Stimulated activated CD8-positive, alpha-beta memory T cell treated with anti-CD3 and anti-CD28 coated beads, Interleukin-15, amount 100 ng/mL, for 1 hour (primary cell): ENCODE measurements at places on chromosomes 7 and 10.

- DNase-seq = no peak
These were observed 47.7 kb downstream of the LRRN3 start for GRCh38 chr7:111138586-111138985.

GRCh38 chr10:12782537-12782936 is 219.0 kb downstream of the CCDC3 start:
- DNase-seq = no peak

GRCh38 chr7:27575613-27576012 is 87.1 kb downstream of the HIBADH start:
- DNase-seq = no peak

GRCh38 chr10:78382772-78383171 is 349.1 kb downstream of the RPS24 start:
- no peak for DNase-seq

- DNase-seq = no peak
These were observed 16.7 kb downstream of the NOS3 start for GRCh38 chr7:151007469-151007898.

DNA sequence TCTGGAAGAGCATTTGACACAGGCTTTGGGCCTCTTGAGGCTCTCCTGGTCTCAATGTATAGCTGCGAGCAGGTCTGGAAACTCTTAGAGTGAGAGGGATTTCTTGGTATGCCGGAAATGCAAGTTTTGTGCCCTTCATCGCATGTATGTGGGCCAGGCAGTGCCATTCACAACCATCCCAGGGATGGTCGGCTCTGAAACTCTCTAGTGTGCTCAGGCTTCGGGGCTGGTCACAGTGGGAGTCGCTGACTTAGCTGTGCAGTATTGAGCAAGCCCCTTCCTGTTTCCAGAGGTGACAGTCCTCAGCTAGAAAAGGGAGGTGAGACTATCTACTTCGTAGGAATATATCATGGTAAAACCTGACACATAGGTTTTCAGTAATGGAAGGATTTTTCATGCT is 2.0 kb upstream of the AOAH start:
- DNase-seq = no peak

- DNase-seq = no peak
These were observed 34.1 kb upstream of the RTKN2 start for GRCh38 chr10:62302760-62303159.

- DNase-seq = no peak
These were observed 156.3 kb downstream of the PTPRN2 start for GRCh38 chr7:158431055-158431940.

- no peak for DNase-seq
These were observed 159.0 kb downstream of the PLXNA4 start for GRCh38 chr7:132417103-132417906.

GRCh38 chr10:109924087-109924486 is 776 bp upstream of the XPNPEP1 start:
- DNase-seq = no peak

DNA sequence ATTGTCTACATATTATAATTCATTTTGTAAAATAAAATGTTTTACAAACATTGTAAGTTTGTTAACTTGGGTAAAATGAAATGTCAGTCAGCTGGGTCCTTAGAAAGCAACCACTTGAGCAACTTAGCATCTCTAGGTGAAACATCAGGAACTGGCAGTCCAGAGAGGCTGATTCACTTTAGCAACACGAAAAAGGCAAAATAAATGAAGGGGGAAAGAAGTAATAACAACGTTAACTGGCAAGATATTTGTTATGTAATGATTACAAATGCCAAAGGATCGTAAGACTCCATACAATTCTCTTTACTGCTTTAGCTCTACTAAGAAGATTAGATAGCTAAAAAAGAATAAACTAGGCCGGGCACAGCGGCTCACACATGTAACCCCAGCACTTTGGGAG is 5.0 kb downstream of the PDZD8 start:
- no peak for DNase-seq

- DNase-seq = no peak
These were observed 340.9 kb downstream of the LRMDA start for GRCh38 chr10:75772153-75772887.

DNA sequence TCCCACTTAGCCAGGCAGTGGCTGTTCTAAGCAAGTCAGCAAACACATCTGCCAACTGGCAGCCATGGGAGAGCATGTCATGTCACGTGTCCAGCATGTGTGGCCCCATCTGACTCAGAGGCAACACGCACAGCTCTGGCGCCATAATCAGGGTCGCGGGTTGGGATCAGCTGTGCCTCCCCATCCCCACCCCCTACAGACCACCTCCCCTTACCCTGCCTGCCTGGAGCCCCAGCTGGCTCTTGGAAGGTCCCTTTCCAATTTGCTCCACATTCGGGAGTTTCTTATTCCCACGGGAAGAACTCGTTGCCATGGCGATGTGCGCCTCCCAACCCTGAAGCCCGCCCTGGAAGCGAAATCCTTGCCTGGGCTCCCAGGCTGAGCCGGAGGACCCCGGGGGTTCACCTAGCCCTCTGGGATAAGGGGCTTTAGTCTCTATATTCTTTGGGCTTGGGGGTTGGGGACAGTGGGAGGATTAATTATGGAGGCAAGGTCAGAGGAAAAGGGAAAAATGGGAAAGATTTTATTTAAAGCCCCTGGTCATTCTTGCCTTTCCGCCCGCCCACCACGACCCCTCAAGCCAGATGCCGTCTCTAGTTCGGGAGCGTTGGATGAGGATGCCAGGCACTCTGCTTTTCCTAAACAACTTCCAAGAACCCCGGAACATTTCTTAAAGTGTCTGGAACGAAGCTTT is 283.7 kb downstream of the ZEB1 start:
- no peak for DNase-seq

GRCh38 chr10:108850138-108850854 is 1073.0 kb downstream of the XPNPEP1 start:
- DNase-seq = no peak

DNA sequence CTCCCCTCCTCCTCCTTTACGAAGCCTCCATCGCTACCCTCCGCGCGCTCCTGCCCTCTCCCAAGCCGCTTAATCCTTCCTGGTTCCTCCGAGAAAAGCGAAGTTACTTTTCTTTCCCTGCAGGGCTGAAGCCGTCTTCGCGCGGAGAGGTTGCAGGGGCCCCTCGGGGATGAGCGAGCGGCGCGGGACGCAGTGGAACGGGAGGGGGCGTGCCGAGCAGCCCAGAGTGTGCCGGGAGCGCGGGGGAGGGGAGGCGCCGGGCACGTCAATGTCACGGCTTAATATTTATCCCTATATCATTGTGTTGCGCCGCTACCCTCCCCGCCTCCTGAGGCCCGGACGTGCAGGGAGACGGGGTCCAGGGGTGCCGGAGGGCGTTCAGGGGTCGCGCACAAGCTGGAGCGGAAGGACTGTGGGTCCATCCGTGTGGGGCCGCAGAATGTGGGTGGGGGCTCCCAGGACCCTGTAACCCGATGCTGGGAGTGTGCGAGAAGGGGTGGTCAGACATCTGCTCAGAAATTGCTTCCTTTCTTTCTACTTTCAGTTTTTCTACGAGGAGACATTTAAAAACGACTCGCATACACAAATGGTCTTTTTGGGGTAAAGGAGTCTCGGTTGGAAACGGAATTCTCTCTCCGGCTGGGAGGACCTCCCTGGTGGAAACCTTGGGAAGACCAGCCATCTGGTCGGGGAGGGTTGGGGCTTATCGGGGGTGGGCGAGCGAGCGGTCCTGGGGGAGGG is 2.4 kb downstream of the CDK6 start:
- DNase-seq = no peak

DNA sequence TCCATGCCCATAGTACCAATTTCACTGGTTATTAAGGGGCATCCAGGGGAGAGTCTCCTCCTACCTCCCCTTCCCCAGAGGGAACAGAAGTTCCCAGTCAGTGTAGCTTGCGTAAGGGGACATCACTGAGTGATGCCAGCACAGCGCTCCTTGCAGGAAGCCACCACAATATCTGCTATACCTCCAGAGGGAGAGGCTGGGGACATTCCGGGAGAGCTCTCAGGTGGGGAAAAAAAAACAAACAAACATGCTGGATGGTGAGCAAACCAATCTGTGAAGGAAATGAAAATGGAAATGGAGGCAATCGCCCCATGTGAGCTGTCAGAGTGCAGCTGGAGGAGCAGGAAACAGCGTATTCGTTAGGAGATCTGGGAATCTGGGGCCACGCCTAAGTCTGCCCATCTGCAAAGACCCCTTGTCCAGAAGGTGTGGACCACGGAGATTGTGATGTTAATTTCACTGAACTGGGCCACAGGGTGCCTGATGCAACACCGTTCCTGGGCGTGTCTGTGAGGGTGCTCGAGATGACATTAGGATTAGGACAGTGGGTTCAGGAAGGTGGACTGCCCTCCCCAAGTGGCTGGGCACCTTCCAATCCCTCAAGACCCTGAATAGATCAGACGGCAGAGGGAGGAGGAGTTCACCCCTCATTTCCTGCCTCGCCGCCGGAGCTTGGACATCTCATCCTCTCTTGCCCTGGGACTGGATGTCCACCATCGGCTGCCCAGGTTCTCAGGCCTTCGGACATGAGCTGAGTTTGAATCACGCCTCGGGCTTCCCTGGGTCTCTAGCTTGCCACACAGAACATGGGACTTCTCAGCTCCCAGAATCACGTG is 30.5 kb downstream of the GNA12 start:
- DNase-seq = no peak

DNA sequence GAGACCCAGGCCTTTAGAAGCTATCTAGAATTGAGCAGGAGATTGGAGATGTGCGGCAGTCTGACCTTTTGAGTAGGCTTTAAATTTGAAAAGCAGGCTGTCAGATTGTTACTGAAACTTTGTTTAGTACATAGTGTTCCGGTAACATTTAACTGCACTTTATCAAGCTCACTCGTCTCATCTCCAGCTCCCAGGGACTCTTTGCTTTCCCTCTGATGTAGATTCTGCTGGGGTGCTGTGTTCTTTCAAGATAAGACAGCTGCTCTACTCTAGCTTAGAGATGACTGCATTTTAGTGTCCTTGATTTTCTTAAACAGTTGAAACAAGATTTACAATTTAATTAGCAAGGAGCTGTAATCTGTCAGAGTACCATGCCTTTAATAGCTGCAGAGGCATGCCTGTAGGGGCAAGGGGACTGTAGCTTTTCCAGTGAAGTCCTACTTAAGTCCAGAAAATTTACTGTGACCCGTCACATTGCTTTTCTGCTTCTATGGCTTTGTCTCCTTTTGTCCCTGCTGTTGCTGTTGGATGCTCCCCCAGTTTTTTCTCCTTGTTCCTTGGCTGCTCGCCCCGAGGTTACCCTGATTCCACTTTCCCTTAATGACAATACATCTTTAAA is 56.4 kb upstream of the MTPN start:
- DNase-seq = no peak

DNA sequence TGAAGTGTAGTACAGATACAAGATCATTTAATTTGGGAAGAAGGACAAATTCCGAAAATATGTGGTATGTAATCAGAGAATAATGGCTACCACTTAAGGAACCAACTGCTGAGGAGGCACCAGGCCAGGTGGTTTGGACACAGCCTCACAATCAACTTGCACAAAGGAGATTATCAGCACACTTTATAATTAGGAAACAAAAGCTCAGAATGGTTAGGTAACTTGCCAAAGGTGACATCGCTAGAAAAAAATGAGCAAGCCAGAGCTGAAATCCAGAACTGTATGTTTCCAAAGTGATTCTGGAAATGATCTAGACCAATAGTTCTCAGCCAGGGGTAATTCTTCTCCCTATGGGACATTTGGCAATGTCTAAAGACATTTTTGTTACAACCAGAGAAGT is 36.6 kb downstream of the ERCC6 start:
- DNase-seq = no peak
